CMK (cell line): ENCODE measurements at places on chromosomes 2 and 18.

- no peak for DNase-seq
These were observed 13.7 kb upstream of the INO80C start for GRCh38 chr18:35511428-35511827.

DNA sequence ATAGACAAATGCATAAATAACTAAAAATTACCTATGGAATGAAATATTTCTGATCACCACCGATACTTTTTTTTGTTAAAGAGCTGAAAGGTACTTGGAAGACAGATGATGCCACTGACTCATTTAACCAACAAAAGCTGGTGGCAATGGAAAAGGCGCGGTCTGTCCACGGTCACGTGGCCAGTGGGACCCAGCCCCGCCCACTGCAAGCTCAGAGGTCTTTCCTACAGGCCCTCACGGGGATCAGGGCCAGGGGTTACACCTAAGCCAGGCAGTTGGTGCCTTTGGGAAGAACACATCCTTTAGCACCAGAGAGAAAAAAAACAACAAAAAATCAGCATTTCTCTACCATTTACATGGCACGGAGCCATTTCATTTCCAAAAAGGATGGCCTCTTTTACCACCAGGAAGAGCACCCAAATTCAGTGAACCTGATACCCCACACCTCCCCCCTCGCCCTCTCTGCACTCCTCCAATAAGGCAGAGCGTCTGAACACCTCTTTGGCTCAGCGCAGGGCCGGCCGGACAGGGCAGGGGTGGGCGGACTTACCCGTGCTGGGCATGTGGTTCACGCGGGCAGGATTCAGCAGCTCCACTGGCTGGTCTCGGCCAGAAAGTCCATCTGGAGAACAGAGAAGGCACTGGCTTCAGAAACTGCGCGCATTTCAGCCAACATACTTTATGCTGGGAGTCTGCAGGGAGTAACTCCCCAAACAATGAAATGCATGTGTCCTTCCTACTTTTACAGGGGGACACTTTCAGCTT, 164.6 kb downstream of the HDAC4 start:
- DNase-seq, result no peak

GRCh38 chr2:7795778-7796563, 878.8 kb downstream of the RNF144A start:
- no peak for DNase-seq

DNA sequence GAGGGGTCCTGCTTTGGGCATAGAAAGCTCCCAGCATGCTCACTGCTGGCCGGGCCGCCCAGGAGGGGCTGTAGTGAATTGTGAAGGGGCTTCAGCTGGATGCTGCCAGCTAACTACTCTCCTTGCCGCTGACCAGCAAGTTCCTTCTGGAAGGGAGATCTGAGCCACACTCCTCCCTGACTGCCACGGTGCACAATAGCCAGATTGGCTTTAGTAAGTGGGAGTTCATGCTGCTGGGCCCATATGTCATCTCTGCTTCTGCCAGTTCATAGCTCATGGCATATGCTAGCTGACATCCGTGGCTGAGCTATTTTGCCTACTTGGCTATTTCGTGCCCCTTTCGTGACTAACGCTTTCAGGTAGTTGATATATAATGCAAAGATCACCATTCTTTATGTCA, 51.6 kb upstream of the ROCK2 start:
- no peak for DNase-seq

DNA sequence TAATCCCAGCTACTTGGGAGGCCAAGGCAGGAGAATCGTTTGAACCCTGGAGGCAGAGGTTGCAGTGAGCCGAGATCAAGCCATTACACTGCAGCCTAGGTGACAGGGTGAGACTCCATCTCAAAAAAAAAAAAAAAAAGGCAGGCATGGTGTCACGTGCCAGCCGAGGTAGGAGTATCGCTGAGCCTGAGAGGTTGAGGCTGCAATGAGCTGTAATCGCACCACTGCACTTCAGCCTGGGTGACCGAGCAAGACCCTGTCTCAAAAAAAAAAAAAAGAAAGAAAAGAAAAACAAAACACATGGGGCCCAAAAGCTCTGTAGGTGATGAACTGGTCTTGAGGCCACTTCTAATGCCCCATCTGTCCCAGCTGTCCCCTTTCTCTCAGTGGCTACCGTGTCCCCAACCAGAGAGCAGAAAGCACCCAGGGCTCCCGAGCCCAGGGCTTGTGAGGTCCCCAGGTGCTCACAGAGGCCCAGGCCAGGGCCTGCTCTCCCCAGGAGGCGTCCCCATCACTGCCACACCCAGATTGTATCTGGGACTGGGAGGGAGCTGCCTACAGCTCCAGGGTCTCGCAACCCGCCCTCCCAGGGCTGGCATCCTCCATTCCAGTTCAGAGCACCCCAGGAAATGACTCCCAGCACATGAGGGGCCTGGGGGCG, 8.5 kb downstream of the KLHL30 start:
- DNase-seq, result no peak

DNA sequence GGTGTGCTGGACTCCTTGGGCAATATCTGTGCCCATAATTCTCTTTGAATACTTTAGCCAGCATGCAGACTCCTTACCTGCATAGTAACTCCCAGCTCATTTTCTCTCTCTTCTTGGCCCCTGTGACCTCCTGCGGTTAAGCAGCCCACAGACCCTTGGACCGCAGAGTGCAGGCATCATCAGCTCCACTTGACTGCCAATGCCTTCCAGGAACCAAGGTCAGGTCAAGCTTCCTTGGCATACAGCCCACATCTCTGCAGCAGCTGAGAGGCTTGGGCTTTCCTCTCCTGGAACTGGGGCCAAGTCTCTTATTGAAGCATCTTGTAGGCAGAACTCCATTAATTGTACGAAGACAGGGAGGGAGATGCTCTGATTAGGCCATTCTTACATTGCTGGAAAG, 130.1 kb upstream of the PIEZO2 start:
- DNase-seq, result no peak

GRCh38 chr18:50192995-50193795, 1.8 kb downstream of the MYO5B start:
- no peak for DNase-seq
